ENCODE measurements at places on chromosomes 3 and 15. TPM values are rescaled to one million over a fixed set of nuclear protein-coding genes. Genes with fewer than 3 reads are reported as not detected.

GRCh38 chr15:75067123-75067830 lies 43.9 kb downstream of the PPCDC start:
- no peak for DNase-seq

DNA sequence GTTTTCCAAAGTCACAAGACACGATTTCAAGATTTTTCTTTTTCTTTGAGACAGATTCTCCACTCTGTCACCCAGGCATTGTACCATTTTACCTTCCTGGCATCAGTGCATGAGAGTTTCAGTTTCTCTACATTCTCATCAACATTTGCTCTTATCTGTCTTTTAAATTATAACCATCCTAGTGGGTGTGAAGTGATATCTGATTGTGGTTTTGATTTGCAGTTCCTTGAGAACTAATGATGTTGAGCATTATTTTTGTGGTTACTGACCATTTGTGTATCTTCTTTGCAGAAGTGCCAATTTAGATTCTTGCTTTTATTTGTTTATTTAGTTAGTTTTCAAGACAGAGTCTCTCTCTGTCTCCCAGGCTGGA lies 41.2 kb downstream of the ADIPOQ start:
- DNase-seq: no peak

- no peak for DNase-seq
These were observed 297.1 kb downstream of the SATB1 start for GRCh38 chr3:18127859-18128681.

GRCh38 chr3:150222691-150223489 lies 185.2 kb upstream of the TSC22D2 start:
- no peak for DNase-seq

Gene LAMB2
- 47.6 TPM for total RNA-seq

Gene MORC1
- total RNA-seq: 0.31 TPM

Measured in occipital lobe (tissue), 3 donors.